ENCODE measurements at places on chromosomes 12 and 14.

DNA sequence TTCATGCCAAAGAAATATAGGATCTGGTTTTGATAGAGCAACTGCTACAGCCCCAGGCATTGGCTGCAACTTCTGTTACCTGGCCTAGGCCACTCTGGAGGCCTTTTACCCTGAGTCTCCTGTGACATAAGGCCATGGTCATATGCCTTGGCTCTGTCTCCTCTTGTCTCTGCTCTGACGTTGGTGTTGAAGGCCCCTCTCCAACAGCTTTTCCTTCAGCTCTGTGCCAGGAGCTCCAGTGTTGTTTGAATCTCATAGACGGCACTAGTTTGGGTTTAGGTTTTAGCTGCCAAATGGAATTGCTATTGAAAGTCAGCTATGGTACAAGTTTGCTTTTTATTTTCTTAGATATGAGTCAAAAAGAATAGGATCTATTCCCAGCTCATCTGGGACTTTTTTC lies 41.1 kb downstream of the TTLL5 start:
- DNase-seq, result no peak

GRCh38 chr12:102571889-102572288 lies 91.5 kb upstream of the IGF1 start:
- no peak for DNase-seq

- DNase-seq, result no peak
These were observed at the start of gene KIF5A for GRCh38 chr12:57549909-57550640. Gene KIF5A, plus strand, starts transcription at chr12:57550044. Its CDS starts 228 bp downstream, at chr12:57550272.

DNA sequence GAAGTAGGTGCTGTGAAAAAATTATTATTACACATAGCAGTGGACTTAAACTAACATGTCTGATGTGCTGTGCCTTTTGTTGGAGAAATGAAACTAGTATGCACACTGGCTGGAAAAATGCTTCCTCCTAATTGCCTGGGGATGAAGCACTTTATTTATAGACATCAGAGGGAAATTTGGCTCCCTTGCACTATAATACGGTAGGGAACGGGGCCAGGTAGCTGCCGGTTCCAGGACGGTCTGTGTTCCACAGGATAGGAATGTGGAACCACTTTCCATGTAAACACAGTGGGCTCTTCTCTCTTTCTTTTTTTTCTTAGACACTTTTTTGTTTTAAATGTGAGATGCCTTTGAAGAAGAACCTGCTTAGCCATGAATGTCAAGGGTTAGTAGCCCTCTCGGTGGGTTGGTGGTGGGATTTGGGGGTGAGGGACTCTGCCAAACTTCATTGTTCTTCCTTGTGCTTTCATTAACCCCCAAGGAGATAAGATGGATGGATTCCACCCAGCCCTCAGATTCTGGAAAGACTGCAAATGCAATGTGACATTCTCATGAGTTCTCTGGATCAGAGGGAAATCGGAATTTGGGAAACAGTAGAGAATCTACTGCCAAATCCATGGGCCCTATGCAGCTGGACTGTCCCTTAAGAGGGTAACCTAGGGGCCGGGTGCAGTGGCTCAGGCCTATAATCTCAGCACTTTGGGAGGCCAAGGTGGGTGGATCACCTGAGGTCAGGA lies 58.0 kb upstream of the GSC start:
- DNase-seq, result no peak

- DNase-seq, result no peak
These were observed 15.1 kb downstream of the NUAK1 start for GRCh38 chr12:106123551-106124081.

DNA sequence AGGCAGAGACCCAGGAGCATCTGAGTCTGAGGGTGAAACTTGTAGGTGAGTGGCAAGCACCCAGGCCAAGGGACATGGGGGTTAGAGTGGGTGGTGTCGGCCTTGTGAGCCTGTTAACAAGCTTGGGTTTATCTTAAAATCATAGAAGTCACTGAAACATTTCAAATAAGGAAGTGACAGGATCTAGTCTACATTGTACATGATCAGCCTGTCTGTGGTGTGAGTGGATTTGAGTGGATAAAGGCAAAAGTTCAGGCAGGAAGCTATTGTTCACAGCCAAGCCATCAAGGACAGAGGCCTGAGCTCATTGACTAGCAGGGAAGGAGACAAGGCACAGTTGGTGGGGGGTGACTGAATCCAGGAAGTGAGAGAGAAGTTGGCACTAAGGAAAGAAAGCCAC lies 59.3 kb upstream of the FKBP4 start:
- no peak for DNase-seq

- DNase-seq, result no peak
These were observed 2.7 kb upstream of the CDKN1B start for GRCh38 chr12:12714276-12715021.

DNA sequence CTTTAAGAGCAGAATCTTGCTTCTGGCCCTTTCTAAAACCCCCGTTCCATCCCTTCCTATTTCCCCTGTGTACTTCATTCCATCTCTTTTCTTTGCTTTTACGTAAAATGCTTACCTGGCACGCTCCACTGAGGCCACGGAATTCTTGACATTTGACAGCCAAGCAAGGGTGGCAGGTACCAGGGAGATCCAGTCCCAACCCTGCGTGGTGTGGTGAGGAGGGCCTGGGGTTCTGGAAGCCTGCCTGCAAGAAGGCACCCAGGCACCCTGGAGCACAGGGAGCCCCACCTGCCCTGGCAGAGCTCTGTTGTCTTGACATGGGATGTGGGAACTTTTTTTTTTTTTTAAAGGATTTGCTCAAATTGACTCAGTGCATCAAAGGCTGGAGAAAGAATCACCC lies 48.6 kb downstream of the ITPK1 start:
- DNase-seq, result no peak

DNA sequence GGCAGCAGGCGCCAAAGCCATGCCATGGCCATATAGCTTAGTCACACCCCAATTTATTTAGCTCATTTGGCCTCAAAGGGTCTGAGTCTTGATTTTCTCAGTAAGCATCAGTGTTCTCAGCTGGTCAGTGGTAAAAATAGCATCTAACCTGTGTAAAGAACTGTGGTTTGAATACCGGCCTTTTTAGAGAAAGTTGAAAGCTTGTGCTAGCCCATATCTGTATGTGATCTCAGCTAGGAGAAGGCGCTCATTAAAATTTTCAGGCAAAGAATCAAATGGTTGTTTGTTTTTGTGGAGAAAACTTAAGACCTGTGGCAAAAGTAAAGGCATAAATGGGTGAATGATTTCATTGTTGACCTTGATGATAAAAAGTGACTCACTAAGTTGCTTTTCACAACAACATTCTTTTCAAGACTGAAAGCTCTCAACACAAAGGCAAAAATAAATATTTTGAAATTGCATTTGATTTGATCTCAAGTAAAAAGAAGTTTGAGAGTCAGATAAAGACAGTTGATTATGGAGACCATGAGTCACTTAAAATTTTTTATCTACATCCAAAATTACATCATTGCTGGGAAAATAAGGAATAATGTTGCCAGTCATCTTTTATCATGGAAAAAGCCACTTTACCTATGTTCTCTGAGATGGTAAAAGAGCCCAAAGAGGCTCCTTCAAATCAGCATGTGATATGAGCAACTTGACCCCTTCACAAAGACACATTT lies 128.5 kb upstream of the RGS6 start:
- no peak for DNase-seq

DNA sequence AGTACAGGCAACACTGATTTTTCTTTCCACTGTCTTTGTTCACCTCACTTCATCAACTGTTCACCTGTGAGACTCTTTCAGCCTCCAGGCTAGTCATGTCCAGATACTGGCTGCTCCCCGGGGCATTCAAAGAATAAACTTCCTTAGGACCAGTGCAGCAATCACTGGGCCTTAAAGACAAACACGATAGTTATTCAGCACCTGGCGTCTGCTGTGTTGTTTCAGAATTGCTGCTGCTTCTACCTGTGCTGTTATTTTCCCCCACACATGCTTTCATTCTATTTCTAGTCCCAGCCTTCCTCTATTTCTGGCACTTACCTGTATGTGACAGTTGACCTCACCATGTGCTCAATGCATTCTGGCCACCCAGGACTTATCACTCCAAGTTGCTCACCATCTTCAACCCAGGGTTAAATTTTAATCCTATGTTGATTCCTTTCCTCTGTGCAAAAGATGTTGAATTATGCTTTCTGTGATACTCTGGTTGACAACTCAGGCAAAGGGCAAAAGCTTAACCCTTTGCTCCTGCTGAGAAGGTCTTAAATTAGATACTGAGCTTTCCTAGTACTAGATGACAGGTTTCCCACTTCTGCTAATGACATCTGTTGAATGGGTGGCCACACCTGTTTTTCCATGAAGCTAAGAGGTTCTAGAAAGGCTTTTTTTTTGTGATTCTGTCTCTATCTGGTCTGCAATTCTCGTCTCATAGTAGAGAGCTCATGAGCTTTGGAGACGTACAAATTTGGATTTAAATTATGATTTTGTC lies 41.4 kb downstream of the PTPRQ start:
- DNase-seq, result no peak

GRCh38 chr12:118493962-118494361 lies 117.6 kb downstream of the SUDS3 start:
- no peak for DNase-seq

- no peak for DNase-seq
These were observed 436.7 kb downstream of the ATP23 start for GRCh38 chr12:58378028-58378427.

GRCh38 chr14:52269982-52270381 lies 2.5 kb downstream of the PTGDR start:
- no peak for DNase-seq

- DNase-seq, result no peak
These were observed 4.0 kb downstream of the HOXC8 start for GRCh38 chr12:54012631-54013409.

DNA sequence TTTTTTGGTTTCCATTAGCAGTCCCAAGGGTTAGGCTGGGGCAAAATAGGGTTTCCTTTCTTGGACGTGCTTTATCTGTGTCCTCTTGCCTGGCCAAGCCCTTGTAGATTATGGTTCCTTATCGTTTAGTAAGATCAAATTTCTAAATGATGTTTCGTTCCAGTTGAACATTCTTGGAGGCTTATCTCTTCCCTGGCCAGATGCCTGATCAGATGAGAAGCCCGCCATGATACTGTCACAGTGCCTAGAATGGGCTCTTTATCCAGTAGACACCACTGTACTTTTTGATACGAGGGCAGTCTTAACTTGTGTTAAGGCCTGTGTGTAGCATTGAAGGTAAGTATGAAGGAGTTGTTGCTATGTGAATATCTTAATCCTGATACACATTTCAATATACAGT lies 76.1 kb upstream of the TMEM263 start:
- no peak for DNase-seq

GRCh38 chr14:100803226-100803625 lies 22.7 kb upstream of the MEG3 start:
- no peak for DNase-seq

DNA sequence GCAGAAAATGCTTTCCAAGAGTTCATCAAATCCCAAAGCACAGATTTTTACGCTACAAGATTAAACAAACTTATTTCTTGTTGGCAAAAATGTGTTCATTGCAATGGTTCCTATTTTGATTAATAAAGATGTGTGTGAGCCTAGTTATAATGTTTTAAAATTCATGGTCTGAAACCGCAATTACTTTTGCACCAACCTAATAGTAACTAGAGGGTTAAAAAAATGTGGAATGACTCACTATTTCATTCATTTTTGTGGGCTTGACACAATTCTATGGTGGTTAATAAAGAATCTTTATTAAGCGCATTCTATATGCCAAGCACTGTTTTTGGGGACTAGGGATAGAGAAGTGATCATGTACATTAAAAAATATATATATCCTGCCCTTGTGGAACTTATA lies 38.6 kb upstream of the METAP2 start:
- DNase-seq, result no peak

- DNase-seq, result no peak
These were observed 4.9 kb downstream of the PLD4 start for GRCh38 chr14:104929268-104930230.

- DNase-seq, result no peak
These were observed 27.2 kb downstream of the CALM1 start for GRCh38 chr14:90424075-90424474.

GRCh38 chr14:39488600-39488999 lies 56.4 kb upstream of the FBXO33 start:
- DNase-seq, result no peak

- no peak for DNase-seq
These were observed 55.9 kb upstream of the MED13L start for GRCh38 chr12:116333402-116333801.

DNA sequence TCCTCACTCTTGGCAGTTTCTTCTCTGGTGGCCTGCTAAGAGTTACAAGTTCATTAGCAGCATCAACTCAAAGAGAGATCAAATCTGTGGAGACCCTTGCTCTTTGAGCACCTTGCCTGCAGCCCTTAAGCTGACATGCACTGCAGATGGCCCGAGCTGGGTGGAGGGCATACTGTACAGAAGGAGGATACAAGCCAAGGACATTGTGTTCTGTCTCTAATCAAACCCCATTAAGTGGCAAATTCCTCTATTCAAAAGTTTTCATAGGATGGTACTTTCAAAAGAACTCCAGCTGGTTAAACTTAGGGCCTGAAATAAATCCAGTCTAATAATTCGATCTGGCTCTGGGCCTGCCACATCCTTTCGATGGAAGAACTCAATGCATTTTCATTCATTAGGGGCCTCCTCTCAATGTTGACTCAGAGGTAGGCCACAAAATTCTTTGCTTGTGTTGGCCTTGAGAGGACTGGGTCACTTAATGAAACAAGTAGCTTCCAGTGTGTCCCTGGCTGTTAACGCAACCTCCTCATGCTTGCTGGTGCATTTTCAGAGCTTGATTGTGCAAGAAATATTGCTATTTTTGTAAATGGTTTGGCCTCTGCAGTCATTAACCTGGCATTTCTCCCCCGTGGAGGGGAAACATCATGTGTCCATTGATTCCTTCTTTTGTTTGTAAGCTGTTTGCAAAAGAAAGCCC lies 318.2 kb downstream of the NUAK1 start:
- DNase-seq, result no peak

DNA sequence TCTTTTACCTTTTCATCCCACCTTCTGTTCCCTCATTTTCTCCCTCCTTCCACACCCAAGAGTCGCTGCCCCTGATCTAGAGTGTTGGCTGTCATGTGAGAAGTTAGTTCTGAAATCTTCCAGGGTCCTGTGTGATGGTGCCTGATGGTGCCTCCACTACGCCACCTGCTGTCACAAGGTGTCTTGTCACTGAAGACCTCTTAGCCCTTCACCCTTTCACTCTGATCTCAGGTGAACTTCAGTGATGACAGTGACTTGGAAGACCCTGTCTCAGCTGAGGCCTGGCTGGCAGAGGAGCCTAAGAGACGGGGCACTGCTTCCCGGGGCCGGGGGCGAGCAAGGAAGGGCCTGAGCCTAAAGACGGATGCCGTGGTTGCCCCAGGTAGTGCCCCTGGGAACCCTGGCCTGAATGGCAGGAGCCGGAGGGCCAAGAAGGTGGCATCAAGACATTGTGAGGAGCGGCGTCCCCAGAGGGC lies 7.6 kb upstream of the PFDN5 start:
- peak; percentile 55 for DNase-seq

Data from stimulated activated CD4-positive, alpha-beta T cell treated with anti-CD3 and anti-CD28 coated beads, Interleukin-1b, Interleukin-23, amount 100 ng/mL, for 1 hour (primary cell).